Occipital lobe (tissue), 3 donors: ENCODE measurements at places on chromosomes 1 and 21.

DNA sequence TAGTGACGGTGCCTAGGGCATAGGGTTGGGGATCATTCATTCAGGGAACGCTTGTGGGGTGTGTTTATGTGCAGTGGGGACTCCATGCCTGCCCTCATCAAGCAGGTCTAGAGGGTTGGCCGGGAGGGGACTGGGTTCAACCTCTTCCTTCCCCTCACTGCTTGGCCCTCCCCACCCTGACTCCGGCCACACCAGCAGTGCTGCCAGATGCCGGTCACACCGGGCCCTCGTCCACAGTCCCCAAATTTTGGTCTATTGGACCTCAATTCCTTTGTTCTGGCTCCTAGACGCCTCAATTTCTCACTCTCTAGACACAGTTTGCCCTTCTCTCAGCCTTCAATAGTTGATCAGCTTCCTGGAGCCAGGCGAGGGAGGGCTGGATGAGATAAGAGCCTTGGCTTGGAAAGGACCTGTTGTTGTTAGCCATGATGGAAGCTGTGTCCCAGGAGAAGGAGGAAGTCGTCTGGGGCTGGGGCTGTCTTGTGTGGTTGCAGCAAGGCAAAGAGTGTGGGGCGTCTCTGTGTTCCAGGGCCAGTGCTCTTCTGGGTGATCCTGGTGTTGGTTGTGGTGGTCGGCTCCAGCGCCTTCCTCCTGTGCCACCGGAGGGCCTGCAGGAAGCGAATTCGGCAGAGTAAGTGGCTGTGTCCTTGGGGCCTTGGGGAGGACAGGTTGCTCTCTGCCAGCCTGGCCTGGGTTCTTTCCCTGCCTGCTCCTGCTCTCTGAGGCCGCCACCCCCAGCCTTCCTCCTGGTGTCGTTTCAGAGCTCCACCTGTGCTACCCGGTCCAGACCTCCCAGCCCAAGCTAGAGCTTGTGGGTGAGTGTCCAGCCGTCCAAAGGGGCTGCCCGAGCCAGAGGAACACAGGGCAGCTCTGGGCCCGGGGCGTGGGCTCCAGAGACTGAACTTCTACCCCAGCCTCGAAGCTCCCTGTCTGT, 41.1 kb upstream of the TNFRSF1B start:
- DNase-seq = no peak

- DNase-seq = no peak
These were observed 71.2 kb downstream of the ARHGEF10L start for GRCh38 chr1:17610713-17611112.

GRCh38 chr1:183953031-183953430, 84.5 kb downstream of the COLGALT2 start:
- no peak for DNase-seq

- no peak for DNase-seq
These were observed 71.4 kb upstream of the APOBEC4 start for GRCh38 chr1:183724350-183725042.

DNA sequence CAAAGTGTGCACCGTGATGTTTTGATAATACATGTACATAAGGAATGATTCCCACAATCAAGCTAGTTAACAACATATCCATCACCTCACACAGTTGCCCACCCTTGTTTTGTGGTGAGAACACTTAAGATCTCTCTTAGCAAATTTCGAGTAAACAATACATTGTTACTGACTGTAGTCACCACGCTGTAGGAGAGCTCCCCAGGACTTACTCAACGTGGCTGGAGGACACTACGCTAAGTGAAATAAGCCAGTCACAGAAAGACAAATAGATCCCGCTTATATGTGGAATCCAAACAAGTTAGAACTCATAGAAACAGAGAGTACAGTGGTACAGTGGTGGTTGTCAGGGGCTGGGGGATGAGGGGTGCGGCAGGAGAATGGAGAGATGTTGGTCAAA, 24.8 kb downstream of the GPR137B start:
- no peak for DNase-seq

DNA sequence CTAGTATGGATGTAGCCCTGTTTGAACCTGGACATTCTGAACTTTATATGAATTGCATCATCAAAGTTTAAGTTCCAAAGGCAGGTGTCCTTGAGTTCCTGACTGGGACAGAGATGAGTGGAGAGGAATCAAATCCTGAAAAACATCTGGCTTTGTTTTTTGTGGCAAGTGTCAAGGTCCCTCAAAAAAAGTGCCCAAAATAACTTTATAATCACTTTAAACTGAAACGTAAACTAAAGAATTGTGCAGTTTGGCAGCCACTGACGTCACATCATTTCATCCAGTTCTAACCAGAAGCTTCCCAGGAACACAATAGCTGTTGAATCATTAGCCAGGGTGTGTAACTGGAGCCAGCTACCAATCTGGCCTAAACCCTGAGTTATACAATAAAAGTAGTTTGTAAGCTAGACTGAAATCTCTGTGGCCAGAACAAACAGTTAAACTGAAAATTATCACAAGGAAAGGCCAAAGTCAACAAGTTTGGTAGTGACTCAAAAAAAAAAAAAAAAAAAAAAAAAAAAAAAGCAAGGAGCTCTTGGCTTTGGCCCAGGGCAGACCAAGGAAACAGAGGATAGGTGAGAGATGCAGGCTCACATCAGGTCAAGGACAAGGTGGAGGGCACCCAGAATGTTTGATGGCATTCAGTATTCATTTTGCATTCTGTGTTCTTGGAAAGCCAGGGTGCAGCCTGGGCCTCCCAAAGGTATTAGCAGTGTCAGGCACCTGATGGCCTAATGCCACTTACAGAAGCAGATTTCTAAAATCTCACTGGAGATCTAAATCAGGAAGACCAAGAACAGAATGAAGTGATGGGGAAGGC, 74.3 kb downstream of the TNFSF18 start:
- DNase-seq = no peak

GRCh38 chr1:226708342-226708780, 30.7 kb downstream of the ITPKB start:
- no peak for DNase-seq
